MG63 (cell line): ENCODE measurements at places on chromosomes 1 and 21.

DNA sequence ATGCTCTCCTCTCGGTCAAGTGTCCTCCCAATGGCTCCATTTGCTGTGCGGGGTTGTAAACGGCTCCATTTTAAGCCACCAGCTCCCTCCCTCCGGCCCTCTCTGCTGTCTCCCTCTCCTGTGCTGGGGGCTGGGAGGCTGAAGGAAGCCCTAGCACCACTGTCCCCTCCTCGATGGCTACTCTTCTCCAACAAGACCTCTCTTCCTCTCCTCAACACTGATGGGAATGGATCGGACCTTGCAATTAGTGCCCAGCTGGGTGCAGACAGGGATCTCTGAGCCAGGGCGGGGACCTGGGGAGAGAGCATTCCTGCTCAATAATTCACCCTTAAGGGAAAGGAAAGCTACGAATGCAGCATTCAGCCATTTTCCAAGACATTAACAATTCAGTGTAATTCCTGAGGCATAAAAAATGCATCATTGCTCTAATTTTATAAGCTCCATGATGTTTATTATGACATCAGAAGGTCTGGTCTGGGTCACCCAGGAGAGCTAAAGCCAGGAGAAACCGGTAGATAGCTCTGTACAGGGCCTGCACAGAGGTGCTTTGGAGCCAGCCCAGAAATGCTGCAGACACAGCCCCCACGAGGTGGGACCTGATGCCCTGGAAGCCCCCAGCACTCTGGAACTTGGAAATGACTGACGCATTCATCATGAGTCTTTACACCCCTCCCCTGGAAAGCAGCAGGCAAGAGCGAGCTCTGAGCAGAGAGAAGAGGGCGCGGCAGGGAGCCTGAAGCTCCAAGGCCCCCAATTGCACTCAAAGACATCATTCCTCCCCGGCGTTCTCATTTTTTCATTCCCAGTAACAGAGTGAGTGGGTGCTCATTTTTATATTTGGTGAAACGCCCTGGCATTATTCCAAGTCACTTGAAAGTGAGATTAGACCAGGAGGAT is 76.2 kb upstream of the VAMP3 start:
- no peak for DNase-seq

DNA sequence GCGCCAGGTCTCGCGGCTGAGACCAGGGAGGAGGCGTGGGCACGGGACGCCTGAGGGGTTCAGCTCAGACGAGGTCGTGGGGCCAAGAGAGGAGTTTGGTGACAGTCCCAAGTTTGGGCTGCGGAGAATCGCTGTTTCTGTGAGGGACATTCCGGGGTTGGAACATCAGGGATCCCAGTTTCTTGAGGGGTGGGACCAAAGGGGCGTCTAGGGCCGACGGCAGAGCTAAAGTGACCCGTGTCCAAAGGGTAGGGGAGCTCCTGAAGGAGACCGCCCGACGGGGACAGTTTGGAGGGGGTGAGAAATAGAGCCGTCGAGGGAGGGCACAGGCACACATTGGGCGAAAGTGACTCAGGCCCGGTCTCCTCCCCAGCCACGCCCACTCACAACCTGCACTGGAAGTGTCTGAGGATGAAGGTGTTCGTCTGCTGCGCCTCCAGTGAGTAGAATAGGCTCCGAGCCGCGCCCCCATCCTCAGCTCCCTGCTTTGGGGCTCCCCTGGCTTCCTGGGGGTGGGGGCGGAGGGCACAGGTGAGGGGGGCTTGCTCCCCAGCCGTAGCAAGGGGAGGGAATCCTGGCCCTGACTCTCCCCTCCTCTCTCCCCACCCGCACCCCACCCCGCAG is 7.0 kb downstream of the EFNA3 start:
- DNase-seq, result peak; percentile 70

GRCh38 chr1:185080422-185080821 is 35.1 kb downstream of the RNF2 start:
- DNase-seq, result no peak

GRCh38 chr1:37274938-37275631 is 199.3 kb upstream of the ZC3H12A start:
- DNase-seq, result no peak

- DNase-seq, result no peak
Observed at GRCh38 chr1:22030057-22030456, 22.5 kb upstream of the CDC42 start.

DNA sequence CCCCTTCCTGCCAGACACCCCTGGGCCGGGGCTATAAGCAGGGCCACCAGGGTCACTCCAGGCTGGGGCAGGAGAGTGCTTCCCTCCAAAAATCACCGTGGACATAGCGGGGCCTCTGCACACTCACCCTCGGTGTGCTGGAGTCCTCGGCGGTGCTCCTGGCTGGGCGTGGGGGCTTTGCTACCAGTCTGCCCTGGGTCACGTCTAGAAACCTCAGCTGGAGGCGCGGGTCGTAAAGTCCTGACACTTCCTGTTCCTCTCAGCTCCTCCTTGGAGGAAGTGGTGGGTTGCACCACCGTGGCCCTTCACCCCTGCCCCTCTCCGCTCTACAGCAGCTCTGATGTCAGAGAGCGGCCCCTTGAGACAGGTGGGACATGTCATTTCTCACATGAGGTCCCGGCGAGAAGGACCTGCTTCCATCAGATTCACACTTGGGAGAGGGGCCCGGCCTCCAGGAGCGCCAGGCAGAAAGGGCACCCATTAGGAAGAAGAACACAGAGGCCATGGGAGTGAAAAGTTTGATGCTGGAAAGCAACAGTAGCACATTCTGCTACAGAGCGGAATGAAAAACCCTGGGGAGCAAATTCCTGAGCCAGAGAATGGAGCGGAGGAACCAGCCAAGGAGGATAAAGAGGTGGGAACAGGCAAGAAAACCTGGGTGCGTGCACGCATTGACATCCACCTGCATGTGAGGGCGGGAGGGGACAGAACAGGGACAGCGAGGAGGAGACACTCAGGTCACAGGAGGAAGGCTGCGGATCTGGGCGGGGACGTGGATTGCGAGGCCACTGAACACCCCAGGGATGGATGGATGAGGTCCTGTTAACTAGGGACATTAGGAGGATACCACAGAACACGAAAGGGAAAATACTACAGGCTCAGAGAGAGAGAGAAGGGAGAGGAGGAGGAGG is at the start of gene ITGB2:
Gene ITGB2 (minus strand): TSS at position 206 of the 911 bp plus-strand sequence. CDS start 10,117 bp downstream, outside the sequence.
- DNase-seq, result no peak

DNA sequence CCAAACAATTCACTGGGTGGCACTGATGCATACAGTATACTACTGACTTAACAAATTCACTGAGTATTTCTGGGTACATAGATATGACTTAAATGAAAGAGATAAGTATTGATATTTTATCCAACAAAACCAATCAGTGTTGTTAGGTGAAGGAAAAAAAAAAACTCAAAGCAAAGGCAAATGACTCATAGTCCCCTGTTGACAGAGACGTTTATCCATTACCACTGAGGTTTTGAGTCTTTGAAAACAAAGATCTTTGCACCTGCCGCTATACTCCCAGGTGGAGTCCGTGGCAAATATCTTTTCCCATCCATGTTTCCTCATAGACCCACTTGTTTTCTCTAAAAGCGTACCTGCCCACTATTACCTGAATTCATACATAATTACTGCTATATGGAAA is 18.4 kb downstream of the DYNLT5 start:
- no peak for DNase-seq

DNA sequence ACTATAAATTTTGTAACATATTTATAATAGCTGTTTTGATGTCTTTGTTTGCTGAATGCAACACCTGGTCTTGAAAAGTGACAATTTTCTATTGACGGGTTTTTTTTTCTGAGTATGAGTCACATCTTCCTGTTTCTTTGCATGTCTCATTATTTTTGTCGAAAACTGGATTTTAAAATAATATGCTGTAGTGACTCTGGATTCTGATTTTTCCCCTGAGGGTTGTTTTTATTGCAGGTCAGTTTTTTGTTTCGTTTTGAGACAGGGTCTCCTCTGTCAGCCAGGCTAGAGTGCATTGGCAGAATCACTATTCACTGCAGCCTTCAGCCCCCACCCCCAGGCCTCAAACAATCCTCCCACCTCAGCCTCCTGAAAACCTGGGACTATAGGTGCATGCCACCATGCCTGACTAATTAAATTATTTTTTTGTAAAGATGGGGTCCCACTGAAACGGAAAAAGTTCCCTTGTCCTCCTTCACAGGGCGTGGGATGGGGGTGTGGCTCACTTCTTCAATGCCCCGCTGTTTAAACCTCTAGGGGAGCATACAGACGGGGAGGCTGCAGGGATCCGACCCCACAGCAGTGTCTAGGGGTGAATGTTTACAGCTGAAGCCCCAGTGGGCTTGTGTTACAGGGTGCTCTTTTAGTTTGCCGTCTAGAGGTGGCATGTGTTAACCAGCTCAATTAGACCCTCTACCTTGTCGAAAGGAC is 11.3 kb upstream of the PPIE start:
- no peak for DNase-seq

- no peak for DNase-seq
Observed at GRCh38 chr21:43919871-43920801, 55.1 kb downstream of the AGPAT3 start.

- no peak for DNase-seq
Observed at GRCh38 chr1:204177133-204177532, 11.0 kb upstream of the REN start.

DNA sequence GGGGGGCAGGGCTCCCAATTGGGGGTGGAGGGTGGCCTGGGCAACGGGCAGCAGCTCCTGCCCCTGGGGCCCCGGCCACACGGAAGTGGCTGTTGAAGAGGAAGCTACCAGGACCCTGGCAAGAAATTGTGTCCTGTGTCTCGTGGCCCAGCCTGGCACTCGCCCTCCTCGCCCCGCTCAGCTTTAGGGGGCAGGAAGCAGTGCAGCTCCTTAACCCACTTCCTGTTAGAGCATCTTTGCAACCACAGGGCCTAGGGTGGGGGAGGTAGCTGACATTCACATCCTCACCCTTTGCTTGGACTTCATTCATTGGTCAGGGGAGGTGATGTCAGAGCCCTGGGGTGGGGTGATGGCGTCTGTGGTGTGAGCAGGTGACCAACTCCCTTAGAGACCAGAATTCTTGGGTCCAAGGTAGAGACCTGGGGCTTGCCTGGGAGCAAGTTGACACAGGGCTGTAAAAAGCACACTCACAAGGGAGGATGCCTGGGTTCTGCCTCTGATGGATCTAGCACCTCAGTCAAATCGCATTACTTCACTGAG is at the start of gene ARHGAP30:
Gene ARHGAP30 (minus strand): TSS at position 161 of the 540 bp plus-strand sequence. CDS start 267 bp downstream, outside the sequence.
- DNase-seq, result no peak

DNA sequence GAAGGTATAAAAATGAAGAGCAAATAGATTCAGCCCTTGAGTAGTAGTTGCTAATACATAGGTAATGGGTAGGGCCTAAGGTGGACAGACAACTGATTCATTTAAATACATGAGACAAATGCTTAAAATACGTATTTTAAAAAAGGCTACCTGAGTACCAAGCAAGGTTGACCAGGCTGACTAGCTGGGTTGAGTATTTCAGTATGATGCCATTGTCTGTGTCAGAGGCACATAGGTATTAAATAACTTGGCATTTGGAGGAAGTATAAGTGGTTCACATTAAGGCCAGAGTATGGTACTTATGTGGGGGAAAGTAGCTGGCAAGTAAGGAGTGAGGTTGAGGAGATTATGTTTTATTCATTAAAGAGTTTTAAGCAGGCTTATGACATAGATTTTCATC is 19.4 kb downstream of the NEK7 start:
- DNase-seq, result no peak

- DNase-seq, result no peak
Observed at GRCh38 chr1:210662291-210663050, 333.8 kb downstream of the HHAT start.

DNA sequence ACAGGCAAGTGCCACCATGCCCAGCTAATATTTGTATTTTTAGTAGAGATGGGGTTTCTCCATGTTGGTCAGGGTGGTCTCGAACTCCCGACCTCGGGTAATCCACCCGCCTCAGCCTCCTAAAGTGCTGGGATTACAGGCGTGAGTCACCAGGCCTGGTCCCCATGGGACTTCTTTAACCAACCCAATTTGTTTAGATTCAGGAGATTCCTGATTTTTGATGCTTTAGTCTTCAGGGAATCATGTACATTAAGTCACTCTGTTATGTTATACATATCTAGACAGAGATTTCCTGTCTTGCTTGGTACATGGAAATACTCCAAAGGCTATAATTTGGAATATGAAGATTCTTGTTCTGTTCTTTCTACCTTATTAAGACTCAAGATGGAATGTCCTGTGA is 202.4 kb upstream of the L1TD1 start:
- peak; percentile 45 for DNase-seq

- no peak for DNase-seq
Observed at GRCh38 chr1:151968791-151969399, 24.8 kb downstream of the S100A10 start.

DNA sequence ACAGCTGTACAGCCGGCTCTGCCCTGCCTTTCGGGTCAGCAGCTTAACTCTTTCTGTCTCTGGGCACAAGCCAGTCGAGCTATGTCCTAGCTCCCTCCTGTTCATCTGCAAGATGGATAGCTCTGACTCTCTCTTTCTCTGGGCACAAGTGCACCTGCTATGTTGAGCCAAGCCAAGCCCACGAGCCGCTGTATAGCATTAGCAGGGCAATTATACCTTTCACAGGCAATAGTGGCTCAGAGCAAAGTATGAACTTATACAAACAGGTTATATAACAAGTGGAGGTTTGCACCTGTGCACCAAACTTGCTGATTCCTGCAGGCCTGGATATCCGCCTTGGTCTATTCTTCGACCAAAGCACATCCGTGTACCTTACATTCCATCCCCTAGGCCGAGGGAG is 33.0 kb upstream of the CR2 start:
- no peak for DNase-seq

GRCh38 chr1:23895082-23895481 is 18.1 kb downstream of the CNR2 start:
- DNase-seq, result no peak

- DNase-seq, result no peak
Observed at GRCh38 chr1:52239708-52240001, 97.8 kb downstream of the ZFYVE9 start.

DNA sequence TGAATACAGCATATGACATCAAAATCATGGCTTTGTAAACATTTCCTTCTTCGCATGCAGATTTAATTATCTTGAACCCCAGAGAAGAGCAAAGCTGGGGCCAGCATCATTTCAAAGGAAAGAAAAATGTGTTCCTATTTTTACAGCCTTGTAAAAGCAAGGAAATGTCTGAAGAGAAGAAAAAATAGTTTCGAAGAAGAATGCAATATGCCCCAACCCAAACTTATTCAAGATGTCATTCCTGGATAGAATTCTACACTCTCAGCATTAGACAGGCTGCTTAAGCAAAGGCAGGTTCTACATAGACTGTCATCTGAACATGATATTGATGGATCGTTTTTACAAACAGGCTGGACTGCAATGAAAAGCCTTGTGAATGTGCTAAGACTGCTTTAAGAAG is 900.8 kb downstream of the TTLL7 start:
- no peak for DNase-seq

- no peak for DNase-seq
Observed at GRCh38 chr1:73784026-73784425, 413.9 kb downstream of the LRRIQ3 start.

- DNase-seq, result peak; percentile 75
Observed at GRCh38 chr1:201503397-201504176, 3.3 kb downstream of the CSRP1 start.
